ENCODE measurements at places on chromosomes 7 and 10.

DNA sequence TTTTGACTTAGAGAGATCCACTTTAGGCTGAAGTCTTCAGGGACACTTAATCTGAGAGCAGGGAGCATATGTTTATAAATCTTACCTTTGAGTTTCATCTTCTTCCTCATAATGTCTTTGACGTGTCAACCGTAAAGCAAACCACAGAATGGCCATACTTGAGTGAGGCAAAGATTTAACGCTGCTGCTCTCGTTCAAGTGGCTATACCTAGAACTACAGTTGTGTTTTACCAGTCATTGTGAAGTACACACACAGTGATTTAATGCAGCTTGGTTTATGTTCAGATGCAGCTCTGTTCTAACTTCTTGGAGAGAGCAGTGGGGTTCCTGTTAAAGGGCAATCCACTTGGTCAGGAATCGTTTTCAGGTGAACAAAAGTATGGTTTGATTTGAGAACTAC lies 39.9 kb upstream of the GOT1 start:
- no peak for DNase-seq

DNA sequence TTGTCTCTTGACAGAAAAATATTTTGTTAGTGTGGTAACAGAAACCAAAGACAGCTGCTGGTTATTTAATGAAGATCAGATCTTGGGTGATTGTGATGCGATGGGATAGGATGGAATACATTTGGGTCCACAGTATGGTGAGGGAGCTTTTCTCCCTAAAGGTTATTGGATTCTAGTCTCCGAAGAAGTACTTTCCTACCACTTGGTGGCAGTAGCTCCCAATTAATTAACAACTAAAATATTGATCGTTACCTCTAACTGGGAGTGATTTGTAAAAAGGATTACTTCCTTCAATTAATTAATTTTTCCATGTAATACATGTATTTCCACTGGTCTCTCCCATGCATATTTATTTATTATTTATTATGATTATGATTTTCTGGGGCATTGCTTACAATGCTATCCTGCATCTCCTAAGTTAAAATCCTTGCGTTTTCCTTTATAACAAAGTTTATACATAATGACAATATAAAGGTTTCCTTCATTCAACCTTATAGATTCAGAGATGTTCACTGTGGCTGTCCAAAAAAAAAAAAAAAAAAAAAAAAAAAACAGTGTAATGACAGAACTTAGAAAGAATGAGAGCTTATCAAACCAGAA lies 25.6 kb downstream of the TMEM196 start:
- DNase-seq, result no peak

- DNase-seq, result no peak
These were observed 516.1 kb upstream of the MGMT start for GRCh38 chr10:128950916-128951275.

DNA sequence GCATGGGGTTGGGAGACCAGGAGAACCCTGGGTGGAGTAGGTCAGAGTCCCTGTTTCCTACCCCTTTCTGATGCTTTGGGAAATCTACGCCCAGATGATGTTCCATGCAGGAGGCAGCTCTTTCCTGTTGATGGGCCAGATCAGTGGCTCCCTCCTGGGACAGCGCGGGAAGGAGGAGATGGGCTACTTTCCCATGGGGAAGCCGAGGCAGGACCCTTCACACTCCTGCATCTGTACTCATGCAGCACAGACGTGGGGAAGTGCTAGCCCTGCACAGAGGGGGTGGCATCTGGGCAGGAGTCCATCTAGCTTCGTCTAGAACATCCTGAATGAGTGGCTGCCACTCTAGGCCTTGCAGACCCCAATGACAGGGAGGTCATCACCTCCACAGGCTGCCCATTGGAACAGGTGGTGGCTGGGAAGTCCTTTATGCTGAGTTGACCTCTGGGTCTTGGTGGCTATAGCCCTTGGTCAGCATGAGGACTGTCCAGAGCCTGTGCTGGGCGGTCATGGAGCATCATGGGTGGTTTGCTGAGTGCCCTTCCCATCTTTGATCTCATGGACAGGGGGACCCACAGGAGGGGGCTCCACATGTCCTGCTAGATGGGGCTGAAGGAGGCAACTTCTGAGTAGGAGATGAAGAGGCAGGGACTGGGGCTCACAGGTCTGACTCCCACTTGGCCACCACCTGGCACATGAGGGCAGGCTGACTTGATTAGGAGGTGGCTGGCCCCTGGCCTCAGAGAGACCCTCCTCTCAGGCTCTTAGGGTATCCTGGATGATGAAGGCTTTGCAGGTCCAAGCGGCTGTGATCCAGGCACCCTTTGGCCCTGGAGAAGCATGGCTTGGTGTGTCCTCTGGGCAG lies 24.6 kb downstream of the RAMP3 start:
- no peak for DNase-seq

- no peak for DNase-seq
These were observed 68.2 kb upstream of the INPP5A start for GRCh38 chr10:132469197-132469884.

- DNase-seq, result no peak
These were observed 40.1 kb upstream of the LAMB4 start for GRCh38 chr7:108170251-108170650.

- no peak for DNase-seq
These were observed 8.4 kb downstream of the CPA2 start for GRCh38 chr7:130274983-130275591.

DNA sequence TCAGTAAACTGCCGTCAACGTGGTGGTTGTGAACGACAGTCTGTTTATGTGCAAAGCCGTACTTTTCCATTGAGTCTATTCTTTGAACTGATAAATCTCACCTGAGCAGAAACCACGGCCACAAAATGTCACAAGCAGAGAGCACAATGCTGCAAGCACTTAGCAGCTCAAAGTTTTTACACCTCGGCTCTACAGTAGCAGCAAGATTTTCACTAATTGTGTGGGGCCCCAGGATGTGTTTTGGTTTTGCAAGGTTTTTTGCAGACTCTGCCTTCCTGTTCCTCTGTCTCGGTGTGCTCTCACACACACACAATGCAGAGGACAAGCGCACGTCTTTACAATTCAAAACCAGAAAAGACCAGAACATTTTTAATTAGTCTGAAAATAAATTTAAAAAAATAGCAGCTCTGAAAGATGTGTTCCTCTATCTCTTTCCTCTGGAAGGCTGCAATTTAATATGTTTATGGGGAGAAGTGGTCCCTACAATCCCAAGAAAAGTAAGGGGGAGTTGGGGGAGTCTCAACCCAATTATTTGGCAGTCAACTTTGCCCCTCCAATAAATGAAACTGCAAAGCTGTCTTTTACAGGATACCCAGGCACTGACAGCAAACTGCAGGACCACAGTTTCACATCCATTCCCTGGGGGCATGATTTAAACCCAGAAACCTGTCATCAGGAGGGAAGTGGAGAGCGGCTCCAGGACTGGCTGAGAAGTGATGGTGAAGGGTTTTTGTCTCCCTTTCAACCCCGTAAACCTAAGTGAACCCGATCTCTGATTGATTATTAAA lies 73.8 kb upstream of the SFMBT2 start:
- DNase-seq, result peak; percentile 77

DNA sequence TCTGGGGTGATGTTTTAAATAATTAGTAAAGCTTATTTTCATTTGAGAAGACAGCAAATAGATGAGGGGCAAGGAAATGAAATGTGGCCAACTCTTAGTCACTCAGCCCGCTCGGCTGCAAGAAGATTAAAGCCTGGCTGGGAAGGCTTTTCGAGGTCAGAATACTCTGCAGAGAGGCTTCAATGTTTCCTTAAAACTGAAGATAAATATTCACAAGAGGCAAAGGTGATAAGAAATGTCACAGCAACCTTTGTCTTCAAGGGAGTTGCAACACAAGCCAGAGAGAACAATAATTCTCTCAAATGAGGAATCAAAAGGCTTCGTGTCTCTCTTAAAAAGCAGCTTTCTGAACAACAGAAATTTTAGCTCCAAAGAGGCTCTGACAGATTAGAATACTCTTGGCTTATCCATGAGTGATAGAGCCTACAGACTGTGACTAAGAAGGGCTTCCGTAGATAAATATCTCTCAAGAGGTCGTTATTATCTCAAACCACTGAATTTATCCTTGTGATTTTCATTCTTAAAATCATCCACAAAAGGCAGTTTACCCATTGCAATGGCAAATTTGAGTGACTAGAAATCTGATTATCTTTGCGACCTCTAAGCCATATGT lies 92.5 kb downstream of the KLF6 start:
- DNase-seq, result no peak

- DNase-seq, result no peak
These were observed 13.5 kb downstream of the SEPHS1 start for GRCh38 chr10:13334556-13334955.

DNA sequence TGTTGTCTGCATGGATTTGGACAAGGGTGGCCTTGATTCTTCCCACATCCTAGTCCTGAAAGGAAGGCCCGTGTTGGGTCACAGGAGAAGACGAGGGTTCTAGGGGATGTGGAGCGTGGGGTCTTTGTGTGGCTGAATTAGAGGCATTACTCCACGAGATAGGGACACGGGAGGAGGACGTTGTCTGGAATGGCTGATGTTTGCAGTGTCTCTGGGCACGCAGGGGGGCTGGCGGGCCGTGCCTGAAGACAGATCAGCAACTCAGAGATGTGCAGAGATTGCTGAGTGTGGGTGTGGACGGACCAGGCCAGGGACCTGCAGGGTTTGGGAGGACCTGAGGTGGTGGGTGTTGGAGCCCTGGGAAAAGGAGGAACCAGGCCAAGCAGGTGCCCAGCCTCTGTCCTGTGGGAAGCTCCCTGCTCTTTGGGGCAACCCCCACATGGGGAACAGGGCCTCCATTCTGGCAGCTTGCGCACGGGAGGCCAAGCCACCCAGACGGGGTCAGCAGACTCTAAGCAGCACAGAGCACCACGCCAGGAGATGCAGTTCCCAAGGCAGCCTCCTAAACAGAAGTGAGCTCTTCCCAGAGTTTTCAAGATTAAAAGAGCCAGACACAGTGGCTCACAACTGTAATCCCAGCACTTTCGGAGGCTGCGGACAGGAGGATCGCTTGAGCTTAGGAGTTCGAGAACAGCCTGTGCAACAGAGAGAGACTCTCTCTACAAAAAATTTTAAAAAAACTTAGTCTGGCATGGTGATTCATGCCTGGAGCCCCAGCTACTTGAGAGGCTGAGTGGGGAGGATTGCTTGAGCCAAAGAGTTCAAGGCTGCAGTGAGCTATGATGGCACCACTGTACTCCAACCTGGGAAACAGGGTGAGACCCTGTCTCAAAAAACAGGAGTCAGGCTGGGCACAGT lies 71.0 kb upstream of the GTF2I start:
- DNase-seq, result no peak

GRCh38 chr7:16747102-16747501 lies 6.5 kb upstream of the TSPAN13 start:
- no peak for DNase-seq

- DNase-seq, result no peak
These were observed 6.8 kb upstream of the GPR15LG start for GRCh38 chr10:84166620-84167288.

DNA sequence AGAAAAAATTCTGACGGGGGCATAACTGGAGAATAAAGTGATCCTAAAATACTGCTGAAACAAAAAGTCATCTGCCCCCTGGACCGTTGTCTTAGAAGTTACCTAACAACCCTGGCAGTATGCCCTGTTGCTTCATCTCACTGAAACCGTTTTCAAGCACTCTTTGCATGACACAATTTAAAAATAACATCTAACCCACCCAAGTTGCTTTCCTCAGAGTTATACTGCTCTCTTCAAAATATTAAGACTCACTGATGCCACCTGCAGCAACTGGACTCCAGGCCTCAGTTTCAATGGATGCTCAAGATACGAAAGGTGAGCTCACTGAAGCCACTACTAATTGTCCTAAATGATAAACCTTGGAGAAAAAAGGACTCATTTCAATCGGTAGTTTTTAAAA lies 57.4 kb downstream of the CDK6 start:
- no peak for DNase-seq

DNA sequence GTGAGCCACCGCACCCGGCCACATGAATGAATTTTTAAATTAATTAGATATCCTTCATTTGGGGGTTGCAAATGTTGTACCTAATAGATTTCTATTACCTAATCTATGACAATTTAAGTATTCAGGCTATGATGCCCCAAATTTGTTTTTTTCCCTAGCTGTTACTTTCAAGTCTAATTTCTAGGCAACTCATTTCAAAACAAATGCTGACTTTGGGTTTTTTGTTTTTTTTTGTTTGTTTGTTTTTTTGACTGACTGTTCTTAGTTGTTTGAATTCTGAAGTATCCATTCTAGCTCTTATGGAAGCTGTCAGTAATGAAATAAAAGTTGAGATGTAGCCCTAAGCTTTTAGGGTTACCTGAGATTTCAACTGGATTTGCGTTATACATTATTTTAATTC lies 62.3 kb downstream of the CREM start:
- no peak for DNase-seq

All from central memory CD8-positive, alpha-beta T cell (primary cell).